Activated CD4-positive, alpha-beta T cell treated with anti-CD3 and anti-CD28 coated beads, Interleukin-2, Interleukin-4, amounts not matched to agents 100 ng/mL and 50 ng/mL, durations not matched to agents 16 hours and 8 hours (primary cell): ENCODE measurements at places on chromosomes 11 and 22.

DNA sequence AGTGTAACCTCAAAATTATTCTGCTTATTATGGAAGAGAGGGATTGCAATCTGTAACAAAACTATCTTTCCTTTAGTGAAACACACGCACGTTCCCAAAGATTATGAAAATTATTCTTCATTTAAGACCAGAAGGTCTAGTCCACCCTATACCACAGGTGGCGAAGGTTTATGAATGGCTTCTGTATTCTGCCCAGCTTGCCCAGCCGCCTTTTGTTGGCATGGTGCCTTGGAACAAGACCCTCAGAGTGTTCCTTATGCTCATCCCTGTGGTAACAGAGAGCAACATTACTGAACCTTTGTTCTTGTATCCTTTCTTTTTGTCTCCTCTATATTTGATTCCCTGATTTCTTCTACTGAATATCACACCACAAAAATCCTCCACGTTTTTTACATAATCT, 116.4 kb downstream of the FAR1 start:
- DNase-seq: no peak

DNA sequence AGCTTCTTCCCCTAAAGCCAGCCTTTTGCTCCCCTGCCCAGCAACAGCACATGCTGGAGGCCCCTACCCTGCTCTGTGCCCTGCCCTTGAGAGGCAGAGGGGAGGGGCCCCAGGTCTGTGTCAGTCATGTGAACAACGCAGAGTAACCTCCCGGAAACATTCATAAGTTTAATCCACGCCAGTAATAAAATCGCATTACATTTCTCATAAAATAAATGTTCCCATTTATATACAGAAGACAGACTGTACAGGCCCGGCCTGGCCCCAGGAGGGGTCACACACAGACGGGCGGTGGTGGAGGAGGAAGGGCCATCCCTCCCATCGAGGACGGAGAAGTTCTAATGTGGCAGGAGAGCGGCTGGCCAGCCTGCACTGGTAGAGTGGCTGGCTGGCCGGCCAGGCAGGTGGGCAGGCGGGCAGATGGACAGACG, 39.5 kb downstream of the LMO1 start:
- no peak for DNase-seq

DNA sequence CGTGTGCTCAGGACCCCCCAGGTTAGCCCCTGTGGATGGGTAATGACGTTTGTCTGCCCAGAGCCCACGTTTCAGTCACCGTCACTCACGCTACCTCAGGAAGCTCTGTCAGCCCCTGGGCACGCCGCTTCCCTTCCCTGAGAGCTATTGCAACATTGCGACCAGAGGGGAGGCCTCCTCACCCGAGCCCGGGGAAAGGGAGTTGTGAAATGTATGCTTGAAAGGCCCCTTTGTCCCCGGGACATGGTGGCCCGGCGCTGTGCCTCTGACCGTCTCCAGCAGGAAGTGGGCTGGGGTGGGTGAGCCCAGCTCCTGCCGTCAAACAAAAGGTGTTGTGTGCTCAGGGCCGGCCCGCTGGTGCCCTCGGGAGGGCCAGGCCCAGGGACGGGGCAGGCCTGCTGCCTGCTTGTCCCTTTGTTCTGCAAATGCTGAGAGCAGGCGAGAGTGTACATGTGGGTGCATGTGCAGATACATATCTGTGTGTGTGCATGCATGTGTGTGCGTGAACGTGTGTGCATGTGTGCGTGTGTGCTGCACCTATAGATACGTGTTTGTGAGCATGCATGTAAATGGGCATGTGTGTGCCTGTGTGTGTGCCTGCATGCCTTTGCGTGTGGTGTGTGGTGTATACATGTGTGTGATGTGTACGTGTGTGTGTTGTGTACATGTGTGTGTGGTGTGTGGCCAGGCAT, 1125.0 kb downstream of the BRD1 start:
- DNase-seq: no peak

DNA sequence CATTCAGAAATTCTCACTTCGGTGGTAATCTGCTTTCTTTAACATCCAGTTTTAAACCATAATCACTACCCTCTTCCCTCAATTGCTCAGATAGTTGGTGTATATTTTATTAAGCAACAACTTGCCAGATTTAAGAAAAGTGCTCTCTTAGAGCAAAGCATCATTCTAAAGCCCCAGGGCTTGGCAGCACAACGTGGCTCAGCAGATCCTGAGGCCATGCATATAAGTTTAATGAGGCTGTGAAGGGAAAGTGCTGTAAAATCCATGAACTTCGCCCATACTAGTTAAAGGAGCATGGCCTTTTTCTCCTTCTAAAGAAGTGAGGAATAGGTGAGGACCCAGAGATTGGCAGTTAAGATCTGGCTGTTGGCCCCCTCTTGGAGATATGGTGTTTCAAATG, 482.3 kb upstream of the CCDC90B start:
- DNase-seq: no peak

- no peak for DNase-seq
Observed at GRCh38 chr22:45150139-45150538, 13.6 kb upstream of the NUP50 start.

DNA sequence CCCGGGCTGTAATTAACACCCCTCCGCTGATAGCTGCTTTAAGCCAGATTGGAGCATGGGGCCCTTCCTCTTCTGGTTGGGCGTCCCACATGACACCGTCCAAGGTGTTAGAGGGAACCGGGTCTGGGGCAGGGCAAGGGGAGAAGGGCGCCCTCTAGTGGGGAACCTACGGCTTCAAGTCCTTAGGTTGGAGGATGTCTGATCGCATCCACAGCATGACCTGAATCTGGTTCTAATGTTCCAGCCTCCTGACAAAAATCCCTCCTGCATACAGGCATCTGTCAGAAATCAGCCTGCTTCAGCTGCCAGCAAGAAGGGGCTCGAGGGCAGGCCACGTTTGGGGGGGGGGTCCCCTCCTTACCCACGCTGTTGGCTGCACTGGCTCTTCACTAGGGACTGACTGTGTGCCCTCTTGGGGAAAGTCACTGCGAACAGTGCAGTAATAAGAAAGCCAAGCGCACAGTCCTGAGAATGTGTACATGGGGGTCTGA, 94.2 kb upstream of the TBCEL start:
- peak; percentile 44 for DNase-seq

GRCh38 chr11:3161720-3162409, 3.2 kb downstream of the OSBPL5 start:
- DNase-seq: no peak

DNA sequence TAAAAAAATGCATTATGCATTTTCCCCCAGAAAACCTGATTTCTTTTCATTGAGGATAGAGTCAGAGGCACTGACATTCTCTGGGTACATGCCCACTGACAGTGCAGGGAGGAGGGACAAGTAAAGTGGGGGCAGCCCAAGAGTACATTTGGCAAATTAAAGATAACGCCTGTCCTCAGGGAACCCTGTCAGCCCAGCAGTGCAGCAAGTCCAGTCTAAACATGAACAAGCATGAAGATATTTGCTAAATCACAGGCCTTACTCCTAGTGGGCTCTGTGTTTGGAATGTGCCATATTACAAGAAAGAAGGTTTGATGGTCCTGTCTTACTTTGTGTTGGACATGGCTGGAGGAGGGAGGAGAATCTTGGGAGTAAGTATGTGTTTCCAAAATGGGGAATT, 37.9 kb downstream of the AMOTL1 start:
- no peak for DNase-seq

DNA sequence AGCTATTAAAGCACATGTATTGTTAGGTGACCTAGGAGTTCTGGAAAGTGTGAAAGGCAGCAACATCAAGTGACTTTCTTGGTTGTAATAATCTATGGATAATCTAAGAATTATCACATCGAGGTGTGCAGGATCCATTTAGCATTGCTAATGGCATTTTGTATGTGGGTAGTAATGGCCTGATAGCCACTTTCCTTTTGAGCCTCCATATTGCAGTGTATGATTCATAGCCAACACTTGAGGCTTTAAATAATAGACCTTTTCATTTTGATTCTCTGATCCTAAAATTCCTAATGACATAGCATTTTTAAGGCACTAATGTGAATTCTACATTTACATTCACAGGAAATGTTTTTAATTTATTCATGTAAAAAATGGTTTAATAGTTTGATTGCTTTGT, 759.4 kb downstream of the NELL1 start:
- DNase-seq: no peak

GRCh38 chr11:128349650-128350299, 237.6 kb downstream of the ETS1 start:
- no peak for DNase-seq

GRCh38 chr11:125072218-125072960, 9.3 kb downstream of the SLC37A2 start:
- no peak for DNase-seq

GRCh38 chr11:10379426-10379825, 74.6 kb downstream of the ADM start:
- no peak for DNase-seq
